Esophagus mucosa (tissue), 1 donor: ENCODE measurements at places on chromosomes 2 and 18. TPM values are rescaled to one million over a fixed set of nuclear protein-coding genes. Genes with fewer than 3 reads are reported as not detected.

Gene GPR45
- total RNA-seq = not detected

Gene NOSTRIN
- total RNA-seq = 3.6 TPM

Gene CYBRD1
- total RNA-seq = 7.2 TPM

Gene REEP1
- 1.6 TPM for total RNA-seq

Gene FHOD3
- total RNA-seq = 3.0 TPM

Gene CFC1
- total RNA-seq = not detected

Gene IGFBP5
- total RNA-seq = 34.9 TPM

Gene TMEM247
- not detected for total RNA-seq

Gene PLCD4
- 5.7 TPM for total RNA-seq

Gene TEX261
- total RNA-seq = 36.7 TPM

Gene KCNG2
- total RNA-seq = 0.20 TPM

Gene LRP2
- not detected for total RNA-seq

Gene CNTNAP5
- total RNA-seq = not detected

Gene PCARE
- total RNA-seq = 0.08 TPM

Gene GCG
- total RNA-seq = not detected

Gene CLASP1
- 31.0 TPM for total RNA-seq

Gene FLACC1
- 0.56 TPM for total RNA-seq

Gene CROCC2
- 0.12 TPM for total RNA-seq

Gene INHA
- total RNA-seq = 0.28 TPM

Gene IL1RL1
- total RNA-seq = 2.8 TPM

Gene TMEM178A
- 0.40 TPM for total RNA-seq

Gene ZNF385B
- 0.32 TPM for total RNA-seq

Gene PLA2R1
- 6.2 TPM for total RNA-seq

Gene ELOA2
- total RNA-seq = not detected

Gene CSRNP3
- total RNA-seq = 1.2 TPM

Gene MC4R
- total RNA-seq = not detected
